ENCODE measurements at places on chromosomes 4 and X.

GRCh38 chrX:136497556-136498052 is at the start of gene HTATSF1:
Gene HTATSF1, plus strand, starts transcription at chrX:136497592. Its CDS starts 93 bp downstream, at chrX:136497685.
- DNase-seq = peak; percentile 26

DNA sequence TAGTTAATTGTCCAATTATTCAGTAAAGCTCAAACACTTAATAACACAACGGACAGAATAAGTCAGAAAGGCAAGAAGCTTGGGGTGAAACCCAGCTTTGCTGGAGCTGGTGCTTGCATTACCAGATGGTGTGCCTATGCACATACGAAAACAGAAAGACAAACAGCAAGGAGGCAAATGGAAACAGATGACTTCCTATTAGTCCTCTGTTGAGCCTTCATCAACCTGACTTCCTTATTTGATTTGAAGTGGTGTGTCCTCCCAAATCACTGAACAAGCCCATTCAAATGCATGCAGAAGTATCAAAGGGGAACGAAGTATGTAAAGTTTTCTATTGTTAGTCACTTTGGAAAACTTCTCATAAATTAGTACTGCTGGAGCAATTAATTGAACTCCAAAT is 166.2 kb downstream of the ATP10D start:
- no peak for DNase-seq

DNA sequence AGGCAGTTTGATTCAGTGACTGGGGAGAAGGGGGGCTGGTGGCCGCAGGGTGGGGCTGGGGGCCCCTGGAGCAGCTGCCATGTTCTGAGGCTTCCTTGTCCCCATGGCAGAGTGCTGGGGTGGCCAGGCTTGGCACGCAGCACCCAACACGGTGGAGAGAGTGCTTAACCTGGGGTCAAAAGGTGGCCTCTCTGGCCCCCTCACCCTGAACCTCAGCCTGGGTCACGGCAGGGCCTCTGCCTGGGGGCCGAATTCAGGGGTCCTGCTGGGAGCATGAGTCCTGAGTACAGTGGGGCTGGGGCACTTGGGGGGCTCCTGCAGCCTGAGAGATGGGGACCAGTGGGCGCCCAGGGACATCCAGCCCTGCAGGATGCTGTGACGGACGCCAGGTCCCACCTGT is 19.9 kb downstream of the FGFRL1 start:
- no peak for DNase-seq

GRCh38 chr4:119540249-119540648 is 88.4 kb downstream of the PDE5A start:
- no peak for DNase-seq
